Inflammatory macrophage treated with lipopolysaccharide for 4 hours (primary cell): ENCODE measurements at places on chromosomes 16 and 17.
A peak's percentile ranks its signal among the peaks of the same experiment; 100 is the strongest.

DNA sequence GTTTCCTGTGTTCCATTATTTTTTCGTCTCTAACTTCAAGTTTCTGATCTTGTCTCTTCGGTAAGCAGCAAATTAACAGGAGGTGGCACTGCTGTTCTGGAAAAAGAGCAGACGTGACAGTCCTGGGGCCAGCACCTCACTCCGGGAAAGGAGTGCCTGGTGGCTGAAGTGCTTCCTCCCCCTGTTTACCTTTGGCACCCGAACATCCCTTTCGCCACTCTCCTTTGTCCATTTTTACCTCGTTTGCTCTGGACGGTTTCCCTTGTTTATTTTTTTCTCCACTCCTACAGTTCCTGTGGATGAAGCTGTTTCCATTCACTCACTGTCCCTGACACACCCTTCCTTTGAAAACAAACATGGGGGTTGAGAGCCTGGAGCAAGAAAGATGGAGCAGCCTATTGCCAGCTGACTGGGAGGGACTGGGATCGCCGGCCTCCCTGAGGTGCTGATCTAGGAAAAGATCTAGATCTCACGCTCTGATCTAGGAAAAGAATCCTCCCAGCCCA lies 12.6 kb downstream of the SAP30BP start:
- no peak for DNase-seq

GRCh38 chr17:47077576-47077975 lies 98.5 kb upstream of the RPRML start:
- DNase-seq = no peak

DNA sequence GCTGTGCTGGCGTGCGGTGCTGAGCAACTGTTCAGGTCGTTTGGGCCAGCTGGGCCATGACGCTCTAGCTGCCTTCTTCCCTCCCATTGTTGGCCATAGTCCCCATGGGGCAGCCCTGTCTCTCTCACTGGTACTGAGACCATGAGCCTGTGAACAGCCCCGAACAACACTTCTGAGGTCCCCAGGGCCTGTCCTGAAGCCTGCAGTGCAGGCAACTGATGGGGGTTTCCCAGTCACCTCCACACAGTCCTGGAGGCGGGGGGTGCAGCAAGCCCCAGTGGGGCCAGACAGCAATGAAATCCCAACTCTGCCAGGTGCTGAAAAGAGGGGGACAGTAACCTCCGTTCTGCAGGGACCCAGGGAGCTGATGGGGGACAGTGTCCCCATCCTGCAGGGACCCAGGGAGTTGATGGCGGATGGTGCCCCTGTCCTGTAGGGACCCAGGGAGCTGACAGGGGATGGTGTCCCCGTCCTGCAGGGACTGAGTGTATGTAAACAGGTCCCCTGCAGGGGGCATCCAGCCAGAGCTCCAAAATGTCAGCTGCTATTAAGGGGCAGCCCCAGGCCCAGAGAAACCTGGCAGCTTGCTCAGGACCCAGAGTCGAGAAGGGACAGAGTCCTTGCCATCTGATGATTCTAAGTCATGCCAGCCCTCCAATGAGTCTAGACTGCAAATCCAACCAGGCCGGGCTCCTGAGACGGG lies 30.4 kb downstream of the ENGASE start:
- no peak for DNase-seq

DNA sequence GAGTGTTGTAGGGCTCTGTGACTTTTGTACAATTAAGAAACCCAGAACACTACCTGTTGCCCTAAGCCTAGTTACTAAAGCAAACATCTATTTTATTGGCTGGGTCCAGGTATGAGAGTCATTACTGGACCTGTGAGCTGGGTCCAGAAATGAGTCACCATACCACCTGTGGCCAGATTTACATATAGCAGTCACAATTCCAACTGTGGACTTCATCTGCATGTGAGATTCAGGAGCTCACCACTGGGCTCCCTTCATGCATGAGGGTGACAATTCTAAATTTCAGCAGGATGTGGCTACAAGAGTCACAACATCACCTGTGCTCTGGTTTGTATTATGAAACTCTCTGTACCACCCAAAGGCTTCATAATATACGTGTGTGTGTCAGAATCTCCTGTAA lies 2038.0 kb downstream of the TP53TG3F start:
- no peak for DNase-seq

DNA sequence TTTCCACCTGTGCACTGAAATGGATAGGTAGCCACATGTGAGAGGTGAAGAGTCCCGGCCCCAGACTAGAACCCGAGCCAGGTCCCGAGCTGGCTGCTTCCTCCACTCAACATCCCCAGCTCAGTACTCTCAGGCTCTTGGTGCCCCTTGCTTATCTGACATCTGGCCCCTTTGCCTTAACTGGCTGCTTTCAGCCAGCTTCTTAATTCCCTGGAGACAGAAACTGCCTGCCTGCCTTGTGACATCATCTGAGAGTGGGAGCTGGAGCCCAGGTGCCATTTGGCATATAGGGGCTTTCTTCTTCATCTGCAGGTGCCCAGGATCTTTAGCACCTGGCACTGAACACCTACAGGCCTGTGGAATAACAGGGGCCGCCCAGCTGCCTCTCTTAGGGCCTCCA lies 8.9 kb downstream of the CHAD start:
- DNase-seq = no peak

DNA sequence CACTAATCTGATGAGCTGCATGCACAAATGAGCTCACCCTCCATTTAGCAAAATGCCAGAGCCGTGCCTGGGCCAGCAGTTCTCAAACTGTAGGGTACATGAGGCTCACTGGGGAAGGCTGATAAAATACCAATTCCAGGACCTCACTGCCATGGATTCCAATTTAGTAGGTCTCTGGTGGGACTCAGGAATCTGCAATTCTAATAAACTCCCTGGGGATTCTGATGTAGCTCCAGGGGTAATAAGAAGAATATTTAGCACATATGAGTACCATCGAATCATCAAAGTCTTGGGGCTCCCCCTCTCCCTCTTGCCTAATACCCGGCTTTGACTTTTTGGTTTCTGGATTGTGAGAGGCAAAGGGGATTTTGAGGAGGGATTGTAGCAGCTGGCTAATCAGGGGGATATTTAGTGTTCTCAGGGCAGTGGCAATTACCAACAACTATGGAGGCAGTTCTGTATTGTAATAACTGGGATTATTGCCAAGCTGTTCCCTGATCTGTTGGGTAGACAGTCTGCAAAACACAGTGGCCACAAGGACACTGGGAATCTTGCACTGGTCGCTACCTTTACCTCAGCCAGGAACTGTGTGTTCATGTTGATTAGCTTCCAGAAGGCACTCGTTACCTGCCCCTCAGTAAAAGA lies 140.4 kb downstream of the SHISA9 start:
- DNase-seq = no peak

- DNase-seq = no peak
These were observed 124.1 kb downstream of the CMIP start for GRCh38 chr16:81568749-81569087.

GRCh38 chr17:31917065-31917529 lies 15.6 kb upstream of the UTP6 start:
- DNase-seq = no peak

DNA sequence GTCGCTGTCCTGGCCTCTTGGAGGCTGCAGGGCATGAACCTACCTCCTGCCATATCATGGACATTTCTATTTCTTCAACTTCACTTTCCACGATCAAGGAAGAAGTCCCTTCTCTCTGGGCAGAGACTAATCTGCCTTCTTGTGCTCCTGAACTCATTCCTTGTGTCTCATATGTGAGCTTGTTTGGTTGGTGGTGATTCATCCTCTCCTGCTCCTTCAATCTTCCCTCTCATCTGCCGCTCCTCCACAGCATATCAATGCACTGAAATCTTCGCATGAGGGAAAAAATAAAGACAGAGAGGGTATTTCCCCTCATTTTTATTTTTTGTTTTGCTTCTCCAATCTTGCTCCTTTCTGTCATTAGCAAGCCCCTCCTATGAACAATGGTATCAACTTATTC lies 571.7 kb upstream of the GOT2 start:
- no peak for DNase-seq

DNA sequence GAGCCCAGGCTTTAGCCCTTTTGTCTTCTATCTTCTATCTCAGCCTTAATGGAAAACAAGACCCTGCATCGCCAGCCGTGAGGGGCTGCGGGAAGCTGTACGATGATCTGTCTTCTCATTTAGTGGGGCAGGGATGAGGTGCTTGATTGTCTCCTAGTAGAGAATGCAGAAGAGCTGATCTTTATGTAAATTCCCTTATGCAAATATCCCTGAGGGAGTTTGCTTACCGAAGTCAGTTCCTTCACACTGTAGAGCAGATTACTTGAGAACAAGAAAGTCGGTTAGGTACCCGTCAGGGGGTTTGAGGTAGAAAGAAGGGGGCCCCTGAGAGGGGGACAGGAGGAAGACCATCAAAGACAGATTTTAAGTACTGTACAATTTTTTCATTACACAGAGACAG lies 66.2 kb downstream of the IRF8 start:
- DNase-seq = peak; percentile 41

- DNase-seq = peak; percentile 25
These were observed 8.2 kb upstream of the COL1A1 start for GRCh38 chr17:50209472-50210239.

- no peak for DNase-seq
These were observed 111.1 kb downstream of the OR1D5 start for GRCh38 chr17:2952174-2952845.

GRCh38 chr17:61455324-61456060 lies 3.3 kb downstream of the TBX4 start:
- DNase-seq = no peak

DNA sequence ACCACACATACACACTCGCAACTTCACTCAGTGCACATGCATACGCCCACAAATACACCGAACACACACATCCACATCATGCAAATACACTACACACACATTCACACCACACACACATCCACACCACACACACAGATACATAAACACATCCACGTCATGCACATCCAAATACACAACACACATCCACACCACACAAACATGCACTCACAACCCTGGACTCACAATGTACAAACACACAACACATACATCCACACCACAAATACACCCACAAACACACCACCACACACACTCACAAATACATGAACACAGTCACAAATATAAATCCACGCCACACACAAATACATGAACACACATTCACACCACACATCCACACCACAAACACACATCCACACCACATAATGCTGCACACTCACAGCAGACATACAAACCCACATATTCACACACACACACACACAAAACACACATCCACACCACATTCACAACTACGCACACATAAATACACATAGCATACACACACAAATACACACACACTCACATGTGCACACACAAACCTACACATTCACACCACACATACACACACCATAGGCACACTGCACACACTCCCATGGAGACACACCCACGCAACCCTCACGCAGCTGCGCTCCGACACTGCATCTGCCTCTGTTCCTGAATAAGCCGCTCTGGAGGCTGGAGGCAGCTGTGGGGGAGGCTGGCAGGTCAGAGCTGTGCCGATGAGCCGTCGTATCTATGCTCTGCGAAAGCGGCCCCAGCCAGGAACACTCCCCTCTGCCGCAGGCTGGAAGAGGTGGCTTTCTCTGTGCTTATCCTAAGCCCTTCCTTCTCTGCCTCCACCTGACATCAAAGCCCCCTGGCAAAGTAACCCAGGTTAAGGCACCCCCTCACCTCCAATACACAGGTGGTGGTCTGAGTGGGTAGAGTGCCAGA lies 141.8 kb downstream of the GRIN2A start:
- no peak for DNase-seq

DNA sequence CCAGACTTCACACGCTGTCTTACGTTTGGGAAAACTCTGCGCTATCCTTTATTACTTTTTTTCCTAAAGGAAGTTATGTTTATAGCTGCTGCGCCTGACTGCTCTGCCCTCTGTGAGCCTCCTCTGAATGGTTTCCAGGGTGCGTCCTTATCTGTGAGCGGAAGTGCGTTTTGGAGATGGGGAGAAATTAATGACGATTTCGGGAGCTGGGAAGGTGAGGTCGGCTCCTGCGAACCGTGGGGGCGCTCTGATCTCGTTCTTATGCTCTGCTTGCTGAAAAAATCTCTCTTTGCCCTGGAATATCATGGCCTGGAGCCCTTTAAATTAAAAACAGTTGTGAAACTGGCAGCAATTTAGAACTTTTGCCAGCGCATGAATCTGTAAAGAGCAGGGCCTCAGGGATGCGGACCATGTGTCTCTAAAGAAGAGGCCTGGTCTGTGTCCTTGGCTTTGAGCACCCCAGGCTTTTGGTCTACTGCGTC lies 135.7 kb upstream of the ZFHX3 start:
- DNase-seq = no peak

DNA sequence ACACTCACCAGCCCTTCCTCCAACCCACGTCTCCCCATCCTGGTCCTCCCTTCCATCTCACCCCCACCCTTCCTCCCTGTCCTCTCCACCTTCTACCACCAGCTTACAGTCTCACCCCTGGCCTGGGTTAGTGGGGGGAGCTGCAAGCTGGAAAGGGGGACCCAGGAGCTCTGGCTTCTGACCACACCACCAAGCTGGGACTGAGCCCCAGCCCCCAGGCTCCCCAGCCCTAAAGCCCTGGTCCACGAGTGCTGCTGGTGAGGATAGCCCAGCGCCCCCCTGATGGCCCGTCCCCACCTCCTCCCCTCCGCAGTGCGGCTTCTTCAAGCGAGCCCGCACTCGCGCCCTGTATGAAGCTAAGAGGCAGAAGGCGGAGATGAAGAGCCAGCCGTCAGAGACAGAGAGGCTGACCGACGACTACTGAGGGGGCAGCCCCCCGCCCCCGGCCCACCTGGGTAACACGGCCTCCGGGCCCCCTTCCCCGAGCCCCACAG lies 7.2 kb upstream of the PDK2 start:
- DNase-seq = no peak

DNA sequence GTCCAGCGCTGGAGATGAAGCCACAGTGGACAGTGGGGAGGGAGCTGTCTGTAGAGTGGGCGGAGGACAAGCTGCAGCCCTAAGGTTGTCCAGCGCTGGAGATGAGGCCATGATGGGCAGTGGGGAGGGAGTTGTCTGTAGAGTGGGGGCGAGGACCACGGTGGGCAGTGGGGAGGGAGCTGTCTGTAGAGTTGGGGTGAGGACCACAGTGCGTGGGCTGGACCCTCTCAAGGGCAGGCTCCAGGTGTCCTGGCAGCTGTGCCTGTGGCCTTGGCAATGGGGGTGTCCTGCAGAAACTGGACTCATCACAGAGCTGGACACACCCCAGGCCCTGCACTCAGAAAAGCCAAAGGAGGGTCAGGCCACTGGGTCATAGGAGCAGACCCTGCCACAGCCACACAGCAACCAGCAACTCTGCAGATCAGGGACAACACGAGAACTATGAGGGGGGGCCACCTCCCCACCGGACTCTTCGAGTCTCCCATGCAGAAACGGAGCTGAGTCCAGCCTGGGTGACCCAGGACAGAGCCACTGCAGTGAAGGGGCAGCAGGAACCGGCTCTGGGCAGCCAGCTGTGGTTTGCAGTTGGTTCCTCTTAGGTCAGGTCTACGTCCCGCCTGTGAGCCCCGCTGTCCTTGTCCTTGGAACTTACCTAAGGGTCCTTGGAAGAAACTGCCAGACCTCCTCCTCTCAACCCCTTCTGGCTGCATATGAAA lies 33.4 kb upstream of the CBFA2T3 start:
- no peak for DNase-seq

GRCh38 chr16:67842509-67843342 lies 606 bp downstream of the THAP11 start:
- DNase-seq = peak; percentile 55

GRCh38 chr17:66492561-66493005 lies 190.2 kb downstream of the PRKCA start:
- DNase-seq = no peak
